ENCODE measurements at places on chromosomes 5 and 9. TPM values are rescaled to one million over a fixed set of nuclear protein-coding genes. Genes with fewer than 3 reads are reported as not detected.

Gene RMND5B
- total RNA-seq: 6.0 TPM

DNA sequence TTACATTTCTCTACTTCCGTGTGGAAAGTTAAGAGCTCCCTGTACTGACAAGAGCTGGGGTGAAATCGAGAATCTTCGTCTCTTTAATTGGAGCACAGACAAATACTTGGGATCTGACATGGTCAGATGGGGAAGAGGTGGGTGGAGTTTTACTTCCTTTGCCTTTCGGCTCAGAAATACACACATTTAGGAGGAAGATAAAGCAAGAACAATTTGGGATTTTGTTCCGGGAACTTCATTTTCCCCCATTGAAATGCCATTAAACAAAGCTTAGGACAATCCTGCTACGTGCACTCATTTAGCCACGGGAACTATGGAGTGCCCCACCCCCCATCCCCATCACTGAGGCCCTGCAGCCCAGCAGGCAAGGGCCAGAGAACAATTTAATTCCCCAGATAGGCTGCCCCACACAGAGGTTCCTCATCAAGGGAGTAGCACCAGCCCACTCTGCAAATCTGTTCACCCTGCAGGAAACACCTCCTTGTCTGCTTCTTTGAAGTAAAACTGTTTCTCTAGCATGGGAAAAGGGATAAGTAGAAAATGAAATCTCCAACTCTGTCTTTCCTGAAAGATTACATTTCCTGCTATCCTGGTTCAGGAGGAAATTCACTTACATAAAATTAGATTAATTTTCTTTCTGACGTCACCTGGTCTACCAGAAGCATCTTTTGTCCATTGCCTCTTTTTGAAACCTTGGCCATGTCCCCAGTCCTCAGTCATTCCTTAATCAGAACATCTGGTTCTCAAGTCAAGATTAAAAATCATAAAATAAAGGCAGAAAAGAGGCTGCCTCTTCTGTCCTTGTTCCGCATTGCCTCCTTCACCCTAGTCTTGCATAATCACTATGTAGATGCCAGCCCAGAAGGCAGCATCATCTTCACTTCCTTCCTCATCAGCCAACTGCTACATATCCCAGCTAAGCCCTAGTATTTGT, 206.4 kb downstream of the ENC1 start:
- DNase-seq: no peak
- H3K27me3 ChIP-seq: peaks cover 6% of the 10 kb centered on the region
- no peak overlapping the region for H3K27ac ChIP-seq
- H3K4me3 ChIP-seq: no peak overlapping the region

Gene PCDHB10
- not detected for total RNA-seq

DNA sequence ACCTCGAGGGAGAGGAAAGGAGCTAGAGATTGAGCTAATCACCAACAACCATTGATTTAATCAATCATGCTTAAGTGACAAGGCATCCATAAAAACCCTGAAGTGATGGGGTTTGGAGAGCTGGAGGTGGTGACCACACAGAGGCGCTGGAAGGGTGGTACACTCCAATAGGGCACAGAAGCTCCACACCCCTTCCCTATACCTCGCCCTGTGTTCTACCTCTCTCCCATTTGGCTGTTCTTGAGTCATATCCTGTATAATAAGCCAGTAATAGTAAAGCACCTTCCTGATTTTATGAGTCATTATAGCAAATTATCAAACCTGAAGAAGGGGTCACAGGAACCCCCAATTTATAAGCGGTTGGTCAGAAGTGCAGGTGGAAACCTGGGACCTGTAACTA, 18.3 kb downstream of the ACTL7B start:
- no peak overlapping the region for H3K4me3 ChIP-seq
- no peak overlapping the region for H3K27ac ChIP-seq
- H3K4me1 ChIP-seq: peaks cover 5% of the 10 kb centered on the region
- H3K27me3 ChIP-seq: no peaks in the 10 kb centered on the region

DNA sequence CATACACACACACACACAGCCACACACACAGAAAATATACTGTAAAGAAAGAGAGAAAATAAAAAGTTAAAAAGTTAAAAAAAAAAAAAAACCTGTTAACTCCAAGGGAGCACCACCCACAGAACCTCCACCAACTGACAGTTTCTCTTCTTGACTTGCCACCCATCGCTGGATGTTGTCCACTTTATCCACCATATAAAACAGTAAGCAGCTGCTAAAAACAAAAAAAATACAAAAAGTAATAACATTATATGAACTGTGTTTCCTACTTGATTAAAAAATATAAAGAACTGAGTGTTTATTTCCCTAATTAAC, 1.2 kb downstream of the PURA start:
- H3K27me3 ChIP-seq: peaks cover 18% of the 10 kb centered on the region
- peak overlapping the region; percentile 93 for H3K4me3 ChIP-seq
- H3K36me3 ChIP-seq: peaks cover 17% of the 10 kb centered on the region
- no peak for DNase-seq

DNA sequence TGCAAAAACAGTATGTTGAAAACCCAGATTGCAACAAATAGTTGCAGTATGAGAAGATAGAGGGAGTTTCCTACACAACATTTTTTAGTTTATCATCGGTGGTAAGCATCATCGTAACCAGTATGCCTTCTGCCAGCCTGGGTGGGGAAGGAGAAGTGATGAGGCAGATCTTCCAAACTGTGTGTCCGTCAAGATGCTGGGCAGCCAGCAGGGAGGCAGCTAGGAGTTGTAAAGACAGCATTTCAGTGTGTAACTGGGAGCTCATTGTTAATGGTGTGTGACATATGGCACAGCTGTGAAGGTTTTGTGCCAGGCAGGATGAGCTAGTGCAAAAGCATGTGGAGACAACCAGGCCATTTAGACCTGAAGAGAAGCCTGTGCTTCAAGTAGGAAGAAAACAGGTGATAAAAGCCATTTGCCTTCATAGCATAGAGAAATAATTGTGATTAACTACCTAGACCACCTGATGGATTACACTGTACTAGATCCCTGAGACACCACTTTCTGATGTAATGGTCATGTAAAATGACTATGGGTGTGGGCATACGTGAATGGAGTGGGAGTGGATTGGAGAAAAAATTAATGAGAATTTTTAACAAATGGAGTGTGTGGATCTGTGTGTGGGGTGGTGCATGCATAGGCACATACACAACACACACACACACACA, 347.0 kb upstream of the ADAMTSL1 start:
- no peaks in the 10 kb centered on the region for H3K4me1 ChIP-seq
- H3K27me3 ChIP-seq: no peaks in the 10 kb centered on the region
- no peak overlapping the region for H3K27ac ChIP-seq
- no peak overlapping the region for H3K4me3 ChIP-seq
- H3K36me3 ChIP-seq: no peaks in the 10 kb centered on the region
- no peak for DNase-seq

Gene MEF2C
- total RNA-seq: 0.13 TPM

DNA sequence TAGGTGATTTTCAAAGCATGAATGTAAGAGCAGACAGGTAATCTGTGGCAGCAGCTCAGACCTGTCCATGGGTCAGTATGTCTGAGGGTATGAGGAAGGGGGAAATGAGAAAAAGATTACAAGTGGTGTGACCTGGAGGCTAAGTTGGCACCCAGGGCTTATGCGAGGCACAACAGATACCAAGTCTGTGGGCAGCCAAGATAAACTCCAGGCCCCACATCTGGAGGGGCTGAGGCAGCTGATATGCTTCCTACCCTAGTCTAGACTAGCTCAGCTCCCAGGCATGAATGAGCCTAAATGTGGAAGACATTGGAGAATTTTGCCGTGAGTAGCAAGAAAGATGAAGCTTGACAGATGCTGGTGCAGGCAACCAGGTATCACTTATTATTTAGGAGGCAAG, 151.7 kb downstream of the PIK3R1 start:
- peaks cover 17% of the 10 kb centered on the region for H3K36me3 ChIP-seq
- H3K4me3 ChIP-seq: no peak overlapping the region
- H3K27me3 ChIP-seq: peaks cover 4% of the 10 kb centered on the region
- no peak overlapping the region for H3K27ac ChIP-seq
- no peak for DNase-seq

DNA sequence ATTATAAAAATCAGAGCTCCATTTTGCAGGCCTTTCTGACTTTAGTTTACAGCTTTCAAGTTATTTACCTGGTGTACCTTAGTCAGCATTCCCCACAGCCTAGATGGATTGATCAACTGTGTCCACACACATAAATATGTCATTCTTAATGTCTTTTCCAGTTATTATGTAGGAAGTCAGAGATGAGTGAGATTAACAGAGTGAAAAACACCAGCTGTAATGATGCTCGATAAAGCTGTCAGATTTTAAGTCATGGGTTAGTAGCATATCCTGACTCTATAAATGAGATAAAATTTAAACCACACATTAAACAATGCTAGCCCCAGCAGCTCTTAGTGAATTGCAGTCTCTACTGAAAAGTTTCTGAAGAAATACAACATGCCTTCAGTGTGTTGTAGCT, 48.9 kb downstream of the NUDT12 start:
- H3K4me1 ChIP-seq: no peaks in the 10 kb centered on the region
- H3K4me3 ChIP-seq: no peak overlapping the region
- no peak for DNase-seq
- no peak overlapping the region for H3K27ac ChIP-seq
- peaks cover 5% of the 10 kb centered on the region for H3K27me3 ChIP-seq

DNA sequence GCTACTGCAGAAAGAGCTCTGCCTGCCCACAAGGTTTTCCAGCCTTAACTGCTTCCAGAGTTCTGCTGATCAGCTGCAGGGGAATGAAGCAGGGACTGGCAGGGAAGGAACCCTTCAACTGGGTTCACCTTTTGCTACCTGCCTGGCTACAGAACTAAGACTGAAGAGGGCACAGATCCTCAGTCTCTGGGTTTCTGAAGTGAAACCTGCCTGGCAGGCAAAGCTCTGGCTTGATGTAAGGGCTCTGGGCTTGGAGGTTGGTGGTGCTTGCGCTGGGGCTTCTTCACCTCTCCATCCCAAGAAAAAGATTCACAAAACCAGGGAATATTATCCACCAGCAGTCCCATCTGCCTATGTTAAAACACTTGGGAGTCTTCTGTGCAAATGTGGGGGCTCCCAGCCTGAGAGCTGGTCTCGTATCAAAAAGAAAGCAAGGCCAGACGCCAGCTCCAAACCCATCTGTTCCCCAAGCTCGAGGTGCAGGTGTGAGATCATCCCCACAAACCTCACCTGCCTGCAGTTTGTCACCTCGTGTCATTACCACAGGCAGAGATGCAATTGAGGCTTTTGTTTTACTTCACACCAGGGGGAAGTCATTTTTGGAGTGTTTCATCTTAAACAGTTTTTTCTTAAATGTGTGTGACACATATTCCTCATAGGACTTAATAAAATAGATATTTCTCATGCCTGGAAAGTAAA, 58.3 kb downstream of the BNC2 start:
- H3K27me3 ChIP-seq: no peaks in the 10 kb centered on the region
- no peak for DNase-seq
- no peak overlapping the region for H3K27ac ChIP-seq

DNA sequence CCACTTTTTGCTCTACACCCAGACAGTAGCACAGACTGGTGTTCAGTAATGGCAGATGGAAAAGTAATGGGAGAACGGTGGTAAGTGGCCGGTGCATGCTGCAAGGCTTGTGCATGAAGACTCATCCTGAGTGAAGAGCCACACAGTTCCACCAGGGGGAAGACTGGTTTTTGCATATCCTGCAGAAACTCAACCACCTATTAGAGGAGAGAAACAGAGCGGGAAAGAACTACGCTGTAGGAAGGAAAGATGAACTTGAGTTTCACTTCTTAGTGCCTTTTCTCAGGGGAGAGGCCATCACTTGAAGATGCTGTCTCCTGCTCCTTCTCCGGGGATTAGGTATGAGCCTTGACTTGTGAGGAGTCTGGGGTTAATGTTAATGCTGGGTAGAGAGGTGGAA, 9.4 kb upstream of the PRSS3 start:
- no peak for DNase-seq
- no peak overlapping the region for H3K27ac ChIP-seq
- H3K4me1 ChIP-seq: peaks cover 3% of the 10 kb centered on the region
- no peak overlapping the region for H3K4me3 ChIP-seq
- no peaks in the 10 kb centered on the region for H3K36me3 ChIP-seq
- peaks cover 35% of the 10 kb centered on the region for H3K27me3 ChIP-seq

- H3K4me3 ChIP-seq: no peak overlapping the region
- no peaks in the 10 kb centered on the region for H3K4me1 ChIP-seq
- no peak overlapping the region for H3K27ac ChIP-seq
- H3K36me3 ChIP-seq: no peaks in the 10 kb centered on the region
- DNase-seq: no peak
These were observed 119.0 kb downstream of the ENTREP1 start for GRCh38 chr9:69444021-69444420.

Gene NXNL2
- total RNA-seq: not detected

Gene SH3RF2
- not detected for total RNA-seq

- no peaks in the 10 kb centered on the region for H3K4me1 ChIP-seq
- H3K27ac ChIP-seq: no peak overlapping the region
- no peaks in the 10 kb centered on the region for H3K36me3 ChIP-seq
- DNase-seq: no peak
These were observed 92.8 kb upstream of the EPB41L4A start for GRCh38 chr5:112511920-112512319.
